ACHN (cell line): ENCODE measurements at places on chromosomes 6 and 20.

DNA sequence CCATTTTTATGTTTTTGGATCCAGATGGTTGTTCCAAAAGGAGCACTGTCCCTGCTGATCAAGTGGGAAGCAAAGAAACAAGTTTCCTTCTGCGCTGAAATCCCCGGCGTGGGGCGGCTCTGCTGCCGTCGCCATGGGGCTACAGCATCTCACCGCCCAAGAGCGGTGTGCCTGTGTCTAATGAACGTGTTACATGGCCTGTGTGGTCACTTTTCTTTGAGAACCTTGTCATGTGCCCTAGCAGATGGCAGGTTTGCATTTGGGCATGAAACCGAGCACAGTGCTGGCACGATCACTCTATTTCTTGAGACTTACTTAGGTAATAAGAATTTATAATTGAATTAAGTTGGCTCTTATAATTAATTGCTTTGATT lies 51.9 kb downstream of the ZDHHC14 start:
- DNase-seq = no peak

DNA sequence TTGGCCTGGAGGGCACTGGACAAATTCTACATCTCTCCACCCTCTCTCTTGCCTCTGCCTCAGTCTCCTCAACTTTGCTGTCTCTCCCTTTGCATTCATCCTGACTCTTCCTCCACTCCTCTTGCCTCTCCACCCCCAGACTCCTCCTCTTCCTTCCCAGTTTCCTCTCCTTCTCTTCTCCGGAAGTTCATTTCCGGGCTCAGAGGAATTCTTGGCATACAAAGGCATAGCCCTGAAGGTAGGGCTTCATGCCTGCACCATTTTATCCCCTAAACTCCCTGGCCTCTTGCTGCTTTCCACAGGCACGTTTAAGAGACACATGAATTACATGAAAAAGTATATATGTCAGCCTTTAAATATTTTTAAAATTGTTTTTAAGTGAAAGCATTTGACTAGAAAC lies 10.6 kb downstream of the BFSP1 start:
- no peak for DNase-seq

DNA sequence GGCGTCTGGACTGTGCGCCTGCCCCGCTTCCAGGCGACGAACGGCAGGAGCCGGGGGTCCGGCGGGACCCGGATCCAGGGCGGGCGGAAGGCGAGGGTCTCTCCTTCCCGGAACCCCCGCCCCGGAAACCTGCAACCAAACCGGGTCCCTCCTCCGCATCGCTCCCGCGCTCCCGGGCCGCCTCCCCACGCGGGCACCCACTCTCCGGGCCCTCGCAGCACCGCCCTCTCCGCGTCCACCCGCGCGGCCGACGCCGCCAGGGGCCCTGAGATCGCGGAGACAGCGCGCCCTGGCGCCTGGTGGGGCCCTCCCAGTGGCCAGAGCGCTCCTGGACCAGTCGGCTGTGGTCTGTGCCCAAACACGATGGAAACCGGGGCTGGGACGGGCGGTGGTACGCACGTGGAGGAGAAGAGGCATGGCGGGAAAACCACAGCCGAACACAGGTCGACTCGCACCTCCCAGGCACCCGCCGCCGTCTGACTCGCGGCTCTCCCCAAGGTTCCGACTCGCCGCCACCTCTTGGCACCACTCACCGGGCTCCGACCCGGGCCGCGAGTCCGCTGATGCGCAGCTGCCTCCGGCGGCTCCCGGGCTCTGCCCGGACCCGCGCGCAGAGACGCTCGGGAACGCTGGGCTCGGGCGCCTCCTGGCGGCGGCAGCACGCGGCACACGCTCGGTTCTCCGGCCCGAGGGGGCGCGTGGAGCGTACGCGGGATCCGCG lies 7.9 kb downstream of the NKX2-2 start:
- DNase-seq = peak; percentile 73

- DNase-seq = no peak
These were observed 52.8 kb upstream of the MPC1 start for GRCh38 chr6:166435574-166435973.

GRCh38 chr20:37345339-37346235 lies at the start of gene SRC:
TSS of gene SRC (plus strand) at chr20:37346140. CDS start at chr20:37384154, 38,014 bp downstream.
- peak; percentile 71 for DNase-seq

- no peak for DNase-seq
These were observed 40.2 kb downstream of the PGM3 start for GRCh38 chr6:83152913-83153312.

- no peak for DNase-seq
These were observed 22.2 kb upstream of the PHACTR3 start for GRCh38 chr20:59581993-59582679.

DNA sequence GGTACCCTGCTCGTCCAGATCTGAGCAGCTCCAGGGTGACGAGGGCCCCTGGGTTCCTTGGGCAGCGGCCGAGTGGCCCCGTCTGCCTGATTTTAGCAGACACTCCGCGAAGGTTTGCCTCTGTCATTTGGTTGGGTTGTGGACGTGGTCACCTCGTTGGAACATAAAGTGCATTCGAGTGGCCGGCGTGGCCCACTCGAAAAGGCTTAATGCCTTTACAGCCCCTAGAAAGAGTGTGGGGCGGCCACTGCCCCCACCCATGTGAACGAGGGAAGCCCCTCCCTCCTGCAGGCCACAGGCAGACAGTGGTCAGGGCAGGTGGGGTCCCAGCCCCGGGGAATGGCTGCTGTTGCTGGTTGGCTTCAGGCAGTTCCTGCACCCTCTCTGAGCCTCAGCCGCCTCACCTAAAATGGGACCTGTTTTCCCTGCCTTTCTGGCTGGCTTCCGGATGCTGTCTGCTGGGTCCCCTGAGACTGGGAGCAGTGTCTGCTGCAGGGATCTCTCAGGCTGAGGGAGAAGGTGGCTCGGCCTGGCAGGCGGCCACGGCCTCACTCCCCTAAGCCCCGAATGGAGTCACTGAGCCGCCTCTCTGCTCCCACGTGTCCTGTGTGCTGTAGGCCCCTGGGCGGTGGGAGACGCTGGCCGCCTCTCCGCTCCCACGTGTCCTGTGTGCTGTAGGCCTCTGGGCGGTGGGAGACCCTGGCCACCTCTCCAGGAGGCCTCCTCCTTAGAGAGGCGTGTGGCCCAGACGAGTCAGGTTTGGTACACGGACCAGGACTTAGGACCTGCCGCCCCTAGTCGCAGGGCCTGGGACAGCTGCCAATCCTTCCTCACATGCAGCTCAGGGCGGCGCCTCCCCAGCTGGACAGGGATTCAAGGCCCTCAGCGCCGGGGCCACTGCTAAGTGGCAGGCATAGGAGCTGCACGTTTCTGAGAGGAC lies 233.0 kb downstream of the ERMARD start:
- DNase-seq = no peak

- no peak for DNase-seq
These were observed 275.6 kb downstream of the TENT5A start for GRCh38 chr6:81476881-81477280.

GRCh38 chr20:57892471-57892870 lies 182.7 kb upstream of the PMEPA1 start:
- no peak for DNase-seq

GRCh38 chr6:139027620-139028182 lies 844 bp upstream of the ABRACL start:
- peak; percentile 68 for DNase-seq

DNA sequence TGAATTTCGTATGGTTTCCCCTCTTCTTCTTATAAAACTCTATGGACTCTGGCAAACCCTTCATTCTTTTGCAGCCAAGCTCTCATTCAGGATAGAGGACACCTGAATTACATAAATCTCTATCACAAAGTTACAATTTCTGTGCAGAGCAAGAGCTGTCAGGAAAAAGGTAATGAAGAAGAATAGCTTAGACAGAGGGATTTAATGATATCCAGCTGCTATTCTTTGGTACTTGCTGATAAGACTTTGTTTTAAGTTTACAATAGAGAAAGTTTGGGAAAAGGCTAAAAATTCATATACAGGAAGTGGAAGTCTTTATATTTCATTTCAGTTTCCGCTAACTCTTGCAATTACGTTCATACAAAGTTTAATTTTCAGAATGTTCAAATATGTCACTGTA lies 227.0 kb downstream of the FOXC1 start:
- no peak for DNase-seq

DNA sequence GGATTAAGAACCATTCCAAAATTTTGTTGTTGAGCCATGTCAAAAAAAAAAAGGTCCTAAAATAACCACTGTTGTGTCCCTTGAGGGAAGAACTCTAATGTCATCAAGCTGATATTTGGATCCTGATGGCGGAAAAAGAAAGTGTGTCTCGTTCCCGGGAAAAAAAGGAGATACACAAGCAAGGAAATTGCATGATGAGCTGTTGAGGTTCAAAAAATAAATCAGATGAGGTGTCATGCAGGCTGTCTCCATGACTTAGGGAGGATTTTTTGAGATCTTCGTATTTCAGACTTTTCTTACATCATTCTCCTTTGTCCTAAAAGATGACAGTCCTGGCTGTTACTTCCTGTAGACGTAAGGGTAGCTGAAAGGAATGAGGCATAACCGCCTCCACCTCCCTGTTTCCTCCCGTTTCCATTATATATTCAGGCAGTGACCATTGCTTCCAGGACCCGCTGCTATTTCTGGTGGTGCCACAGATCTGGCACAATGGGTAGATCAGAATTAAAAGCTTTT lies 117.3 kb upstream of the TNFAIP3 start:
- DNase-seq = no peak

DNA sequence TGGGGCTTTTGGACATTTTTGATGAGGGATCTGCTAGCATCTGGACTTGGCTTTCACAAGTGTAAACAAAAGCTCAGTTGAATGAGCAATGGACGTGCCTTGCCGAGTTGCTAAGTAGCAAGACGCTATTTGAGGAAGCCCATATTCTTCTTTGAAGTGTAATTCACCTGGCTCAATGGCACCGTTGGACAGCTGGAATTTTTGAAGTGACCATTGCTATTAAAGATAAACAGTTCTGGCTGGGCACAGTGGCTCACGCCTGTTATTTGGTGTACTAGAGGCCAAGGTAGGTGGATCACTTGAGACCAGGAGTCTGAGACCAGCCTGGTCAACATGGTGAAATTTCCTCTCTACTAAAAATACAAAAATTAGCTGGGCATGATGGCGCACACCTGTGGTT lies 88.8 kb upstream of the SOX4 start:
- no peak for DNase-seq

DNA sequence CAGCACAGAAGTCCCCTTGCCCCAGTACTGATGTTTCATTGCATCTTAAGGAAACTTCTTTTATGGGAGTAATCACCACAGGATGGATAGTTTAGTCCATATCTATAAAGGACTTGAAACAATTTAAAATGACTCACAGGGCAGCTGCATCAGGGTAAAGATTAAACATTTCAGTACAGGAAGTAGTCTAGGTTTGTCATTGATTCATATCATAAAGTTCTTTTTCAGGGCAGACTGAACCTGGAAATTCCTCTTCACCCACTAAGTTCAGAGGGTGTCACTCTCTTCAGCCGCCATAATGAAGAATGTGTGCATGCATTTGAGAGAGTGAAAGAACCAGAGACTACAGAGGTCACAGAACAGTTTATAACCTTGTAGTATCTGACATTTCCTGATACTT lies 296.3 kb upstream of the JAG1 start:
- peak; percentile 17 for DNase-seq

DNA sequence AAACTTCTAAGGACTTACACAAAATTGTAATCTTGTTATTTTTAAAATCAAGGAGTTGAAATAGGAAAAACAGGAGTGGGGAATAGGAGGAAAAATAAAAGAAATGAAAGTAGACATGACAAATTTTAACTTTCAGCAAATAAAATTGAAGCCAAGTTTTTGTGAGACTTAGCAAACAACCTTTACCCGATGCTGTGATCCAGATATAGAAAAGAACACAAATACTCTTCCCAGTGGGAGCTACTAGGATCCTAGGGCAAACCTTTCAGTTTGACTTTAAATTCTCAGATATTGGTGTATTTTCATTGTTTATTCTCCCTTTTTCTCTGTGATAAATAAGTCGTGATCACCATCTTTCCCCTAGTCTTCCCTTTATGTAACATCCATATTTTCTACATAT lies 968.7 kb upstream of the CITED2 start:
- DNase-seq = no peak

GRCh38 chr20:11675920-11676629 lies 241.6 kb upstream of the BTBD3 start:
- DNase-seq = no peak

- no peak for DNase-seq
These were observed 90.5 kb downstream of the MAN1A1 start for GRCh38 chr6:119259027-119259426.

- DNase-seq = no peak
These were observed 93.6 kb downstream of the FOXC1 start for GRCh38 chr6:1703091-1703855.

DNA sequence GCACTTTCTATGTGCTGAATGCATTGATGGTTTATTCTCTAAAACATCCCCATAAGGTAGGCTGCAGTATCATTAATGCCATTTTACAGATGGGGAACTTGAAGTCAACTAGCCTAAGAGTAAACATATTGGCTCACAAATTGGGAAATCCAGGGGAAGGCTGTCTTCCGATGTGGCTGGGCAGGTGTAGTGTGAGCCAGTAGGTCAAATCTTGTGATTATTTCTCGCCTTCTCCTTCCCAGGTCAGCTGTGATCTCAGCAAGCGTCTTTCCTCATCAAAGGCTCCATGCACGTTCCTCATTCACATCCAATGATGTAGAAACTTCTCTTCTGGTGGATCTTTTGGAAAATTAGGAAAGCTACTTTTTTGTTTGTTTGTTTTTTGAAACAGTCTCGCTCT lies 94.1 kb upstream of the SHLD1 start:
- no peak for DNase-seq

DNA sequence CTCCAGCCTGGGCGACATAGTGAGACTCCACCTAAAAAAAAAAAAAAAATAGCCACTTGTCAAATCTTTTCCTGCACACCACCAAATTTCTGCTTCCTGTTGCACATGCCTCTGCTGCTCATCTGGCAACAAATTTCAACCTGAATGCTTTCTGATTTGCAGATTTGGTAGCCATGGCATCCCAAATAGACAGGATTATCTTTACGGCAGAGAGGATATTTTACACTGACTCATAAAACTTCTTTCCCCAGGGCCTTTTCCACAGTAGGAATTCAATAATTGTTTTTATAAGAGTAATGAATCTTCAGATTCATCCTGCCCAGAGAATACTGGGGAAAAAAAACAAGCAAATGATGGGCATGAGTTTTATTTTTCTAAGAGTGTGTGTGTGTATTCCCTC lies 264.6 kb downstream of the FRK start:
- DNase-seq = no peak
